Smooth muscle cell of the pulmonary artery (primary cell): ENCODE measurements at places on chromosomes 7 and 10. TPM values are rescaled to one million over a fixed set of nuclear protein-coding genes. Genes with fewer than 3 reads are reported as not detected.

SLC26A4 gene
- total RNA-seq, result 0.56 and 1.2 TPM in 2 replicates

OR6B1 gene
- total RNA-seq, result not detected in 2 replicates

NKX1-2 gene
- total RNA-seq, result not detected in 2 replicates

SFTPA1 gene
- not detected in 2 replicates for total RNA-seq

CYP2C9 gene
- total RNA-seq, result not detected in 2 replicates

WNT16 gene
- total RNA-seq, result 0.33 TPM in 1 of 2 replicates, not detected in the other

EFCAB10 gene
- total RNA-seq, result 0.13 TPM in 1 of 2 replicates, not detected in the other

GBX1 gene
- not detected in 2 replicates for total RNA-seq
